ENCODE measurements at places on chromosomes 6 and 20. TPM values are rescaled to one million over a fixed set of nuclear protein-coding genes. Genes with fewer than 3 reads are reported as not detected.
A peak's percentile ranks its signal among the peaks of the same experiment; 100 is the strongest.

The F13A1 gene
- total RNA-seq = not detected

The NFATC2 gene
- total RNA-seq = under 0.01 TPM

The MEI4 gene
- total RNA-seq = not detected

The RNF114 gene
- total RNA-seq = 57.0 TPM

The DAAM2 gene
- total RNA-seq = 16.1 TPM

The TNXB gene
- total RNA-seq = 4.8 TPM

The COL20A1 gene
- not detected for total RNA-seq

The PNPLA1 gene
- not detected for total RNA-seq

GRCh38 chr6:115610696-115611095 lies 450.0 kb downstream of the FRK start:
- peak; percentile 54 for DNase-seq

DNA sequence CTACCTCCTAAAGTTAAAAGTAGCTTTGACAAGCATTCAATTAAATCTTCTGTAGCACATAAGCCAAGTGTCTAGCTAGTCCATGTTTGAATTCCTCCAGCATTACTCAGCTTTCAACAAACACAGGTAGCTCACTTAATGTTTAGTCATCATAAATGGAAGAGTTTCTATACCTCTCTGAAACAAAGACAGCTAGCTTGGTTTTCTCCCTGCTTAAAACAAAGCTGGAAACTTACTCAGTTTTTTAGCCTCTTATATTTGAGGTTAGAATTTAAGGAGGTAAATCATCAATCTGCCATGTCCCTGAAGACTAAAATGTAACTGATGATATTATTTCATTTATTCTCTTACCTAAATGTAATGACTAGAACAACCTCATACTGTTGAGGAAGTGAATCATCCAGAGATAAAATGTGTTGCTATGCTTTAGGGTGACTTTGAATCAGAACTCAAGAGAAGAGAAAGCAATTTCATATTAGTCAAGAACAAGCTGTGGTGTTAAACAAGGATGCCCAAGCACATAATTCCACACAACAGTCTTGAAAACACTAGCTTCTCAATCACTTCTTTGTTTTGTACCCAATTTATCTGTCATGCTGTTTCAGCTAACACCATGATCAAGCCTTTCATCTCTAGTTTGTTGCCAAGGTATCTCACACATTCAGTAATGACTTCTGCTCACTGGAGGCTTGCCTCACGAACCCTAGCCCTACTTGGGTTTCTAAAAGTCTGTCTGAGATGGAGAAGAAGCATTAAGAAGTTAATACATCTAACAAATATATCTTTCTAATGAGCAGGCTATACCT lies 251.9 kb downstream of the EPM2A start:
- DNase-seq = no peak

DNA sequence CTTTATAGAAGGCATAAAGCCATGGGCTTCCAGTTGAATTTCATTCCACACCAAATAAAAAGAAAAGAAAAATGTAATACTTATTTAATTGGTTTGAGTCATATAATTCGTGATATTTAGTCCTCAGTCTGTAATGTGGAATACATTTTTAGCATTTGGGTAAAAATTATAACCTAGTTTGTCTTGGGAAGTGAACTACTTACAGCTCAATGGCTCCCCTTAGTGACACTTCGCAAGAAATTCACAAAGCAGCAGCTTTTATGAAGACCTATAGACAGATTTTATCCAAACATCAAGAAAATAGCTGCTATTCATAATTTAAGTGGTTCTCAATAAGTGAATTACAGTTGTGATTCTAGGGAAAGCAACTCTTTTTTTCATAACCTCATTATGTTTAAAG lies 72.1 kb downstream of the RSPO3 start:
- peak; percentile 65 for DNase-seq

- DNase-seq = no peak
These were observed 200.7 kb downstream of the KHDC1L start for GRCh38 chr6:73024598-73024997.

DNA sequence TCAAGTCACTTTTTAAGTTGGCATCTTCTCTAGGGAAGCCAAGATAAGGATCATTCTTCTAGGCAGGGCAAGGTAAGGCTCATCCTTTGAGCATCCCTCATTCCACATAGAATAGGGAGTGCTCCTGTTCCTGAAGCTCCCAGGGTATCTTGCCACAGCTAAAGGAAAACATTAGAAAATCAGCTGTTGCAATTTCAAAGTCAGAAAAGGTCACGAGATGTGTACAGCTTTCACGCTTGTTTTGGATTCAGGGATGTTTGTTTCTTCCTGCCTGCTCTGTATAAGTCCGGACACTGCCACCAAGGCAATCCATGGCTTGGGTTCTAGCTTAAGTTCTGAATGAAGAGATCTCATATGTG lies 153.2 kb downstream of the SH3BGRL2 start:
- DNase-seq = peak; percentile 4

DNA sequence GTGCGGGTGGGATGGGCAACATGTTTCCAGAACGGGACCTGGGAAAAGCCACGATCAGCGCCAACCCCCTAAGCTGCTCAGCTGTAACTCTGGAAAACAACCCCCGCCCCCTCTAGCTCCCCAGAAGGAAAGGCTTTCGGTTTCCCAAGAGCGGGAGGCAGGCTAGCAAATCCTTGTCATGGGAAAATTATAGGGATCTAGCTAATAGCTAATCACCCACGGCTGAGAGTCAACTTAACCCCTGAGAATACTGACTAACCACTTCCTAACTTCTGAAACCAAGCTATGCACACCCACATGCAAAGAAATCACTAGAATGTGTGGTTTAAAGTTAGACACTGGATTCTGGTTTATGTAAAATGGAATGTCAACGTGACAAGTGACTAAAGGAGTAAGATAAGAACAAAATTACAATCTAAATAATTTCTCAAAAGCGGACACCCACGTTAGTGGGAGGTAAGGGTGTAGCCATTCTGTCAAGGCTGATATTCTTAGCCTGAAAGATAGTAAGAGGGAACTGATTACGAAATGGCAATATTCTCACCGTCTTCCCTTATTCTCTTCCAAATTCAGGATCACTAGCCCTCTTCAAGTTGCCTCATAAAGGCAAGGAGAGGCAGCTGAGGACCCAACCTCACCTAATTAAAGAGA lies 20.1 kb downstream of the JAG1 start:
- peak; percentile 93 for DNase-seq

DNA sequence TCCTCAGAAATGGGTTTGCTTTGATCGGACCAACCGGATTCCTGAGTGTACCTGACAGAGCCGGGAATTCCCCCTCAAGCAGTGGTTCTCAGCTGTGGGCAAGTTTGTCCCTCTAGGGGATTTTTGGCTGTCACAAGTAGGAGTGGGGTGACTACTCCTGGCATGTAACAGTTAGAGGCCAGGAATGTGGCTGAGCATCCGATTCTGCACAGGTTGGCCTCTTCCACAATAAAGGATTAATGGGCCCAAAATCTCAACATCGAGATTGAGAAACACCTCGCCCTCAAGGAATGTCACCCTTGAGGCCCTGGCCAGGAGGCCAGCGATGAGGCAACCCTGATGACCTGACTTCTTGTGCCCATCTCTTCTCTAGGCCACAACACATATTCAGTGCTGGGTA lies 7.9 kb downstream of the AGPAT4 start:
- DNase-seq = no peak

GRCh38 chr6:34334796-34335416 lies 57.6 kb downstream of the NUDT3 start:
- DNase-seq = no peak

GRCh38 chr6:4446982-4447381 lies 311.6 kb upstream of the ECI2 start:
- peak; percentile 97 for DNase-seq

DNA sequence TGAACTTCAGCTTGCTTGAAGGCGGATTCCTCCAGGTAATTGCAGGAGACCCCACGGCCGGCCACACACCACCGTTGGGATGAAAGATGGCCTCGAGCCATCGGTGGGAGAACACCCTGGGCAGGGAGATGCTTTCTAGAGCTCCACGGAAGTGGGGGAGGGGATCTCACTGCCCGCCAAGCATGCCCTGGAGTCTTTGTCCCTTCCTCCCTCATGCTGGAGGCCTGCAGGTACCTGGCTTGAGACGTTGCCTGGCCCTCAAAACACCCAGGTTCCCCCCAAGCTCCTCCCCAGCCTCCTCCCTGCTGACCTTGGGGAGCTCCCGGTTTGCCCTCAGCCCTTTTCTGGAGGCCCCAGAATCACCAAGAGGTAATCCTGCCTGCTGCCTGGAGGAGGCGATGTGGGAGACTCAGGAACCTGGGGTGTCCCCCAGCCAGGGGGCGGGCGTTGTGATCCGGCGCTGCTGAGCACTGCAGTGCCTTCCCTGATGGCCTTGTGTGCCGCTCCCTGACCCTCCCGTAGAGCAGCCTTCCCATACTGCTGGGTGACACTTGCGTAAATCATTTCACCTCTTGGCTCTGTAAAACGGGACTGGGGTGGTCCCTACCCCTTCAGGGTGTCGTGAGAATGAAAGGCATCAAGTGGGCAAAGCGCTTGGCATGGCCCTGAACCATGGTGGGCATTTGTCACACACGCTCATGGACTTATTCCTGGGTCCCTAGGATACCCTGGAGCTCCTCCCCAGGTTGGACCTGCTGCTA lies 91.4 kb downstream of the CEBPB start:
- DNase-seq = no peak

DNA sequence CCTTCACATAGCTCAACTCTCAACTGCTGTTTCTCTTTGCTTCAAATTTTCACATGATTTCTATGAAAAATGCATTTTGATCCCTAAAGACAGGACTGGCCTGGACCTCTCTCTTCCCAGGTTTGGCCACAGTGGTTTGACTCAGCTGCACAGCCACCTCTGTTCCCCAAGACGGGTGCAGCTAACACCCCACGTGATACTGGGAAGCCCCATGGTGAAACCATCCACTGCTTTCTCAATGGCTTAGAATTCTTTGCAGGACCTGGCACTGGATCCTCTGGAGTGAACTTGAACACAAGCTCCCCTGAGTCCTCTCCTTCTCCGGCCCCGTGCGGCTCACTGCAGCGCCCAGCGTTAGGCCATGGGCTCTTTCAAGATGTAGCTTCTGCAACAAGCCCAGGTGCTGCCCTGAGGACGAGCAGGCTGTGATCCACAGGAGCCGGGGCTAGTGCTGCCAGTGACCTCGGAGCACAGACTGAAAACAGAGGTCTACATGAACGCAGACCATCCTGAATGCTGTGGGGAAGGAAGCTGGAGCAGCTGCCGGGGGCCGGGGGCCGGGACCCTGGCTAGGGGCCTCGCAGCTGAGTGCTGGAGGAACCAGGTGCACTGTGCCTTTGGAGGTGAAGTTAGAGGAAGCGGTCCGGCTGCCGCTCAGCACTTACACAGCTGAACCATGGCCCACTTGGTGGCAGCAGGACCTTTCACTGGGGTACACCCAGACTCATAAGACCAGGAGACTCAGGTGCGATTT lies 58.8 kb upstream of the MPC1 start:
- DNase-seq = no peak

DNA sequence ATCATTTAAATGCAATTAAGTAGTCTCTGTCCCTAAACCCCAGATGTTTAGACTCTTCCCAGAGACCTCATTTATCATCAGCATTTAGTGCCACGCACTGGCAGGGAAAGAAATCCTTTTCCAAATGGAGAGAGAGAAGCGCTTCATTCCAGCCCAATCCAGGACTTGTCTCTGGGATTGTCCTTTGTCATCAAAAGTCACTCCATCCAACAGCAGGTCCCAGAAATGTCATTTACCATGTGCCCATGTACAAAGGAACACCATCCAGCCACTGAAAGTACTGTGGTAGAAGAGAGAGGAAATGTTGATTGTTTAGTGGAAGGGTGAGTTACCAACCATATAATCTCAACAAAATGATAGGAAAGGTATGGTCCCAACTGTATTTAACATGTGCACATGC lies 66.9 kb upstream of the SMIM28 start:
- DNase-seq = no peak

- no peak for DNase-seq
These were observed 11.0 kb downstream of the HRH3 start for GRCh38 chr20:62208795-62209755.

GRCh38 chr20:819680-820322 lies 13.7 kb upstream of the FAM110A start:
- DNase-seq = no peak

DNA sequence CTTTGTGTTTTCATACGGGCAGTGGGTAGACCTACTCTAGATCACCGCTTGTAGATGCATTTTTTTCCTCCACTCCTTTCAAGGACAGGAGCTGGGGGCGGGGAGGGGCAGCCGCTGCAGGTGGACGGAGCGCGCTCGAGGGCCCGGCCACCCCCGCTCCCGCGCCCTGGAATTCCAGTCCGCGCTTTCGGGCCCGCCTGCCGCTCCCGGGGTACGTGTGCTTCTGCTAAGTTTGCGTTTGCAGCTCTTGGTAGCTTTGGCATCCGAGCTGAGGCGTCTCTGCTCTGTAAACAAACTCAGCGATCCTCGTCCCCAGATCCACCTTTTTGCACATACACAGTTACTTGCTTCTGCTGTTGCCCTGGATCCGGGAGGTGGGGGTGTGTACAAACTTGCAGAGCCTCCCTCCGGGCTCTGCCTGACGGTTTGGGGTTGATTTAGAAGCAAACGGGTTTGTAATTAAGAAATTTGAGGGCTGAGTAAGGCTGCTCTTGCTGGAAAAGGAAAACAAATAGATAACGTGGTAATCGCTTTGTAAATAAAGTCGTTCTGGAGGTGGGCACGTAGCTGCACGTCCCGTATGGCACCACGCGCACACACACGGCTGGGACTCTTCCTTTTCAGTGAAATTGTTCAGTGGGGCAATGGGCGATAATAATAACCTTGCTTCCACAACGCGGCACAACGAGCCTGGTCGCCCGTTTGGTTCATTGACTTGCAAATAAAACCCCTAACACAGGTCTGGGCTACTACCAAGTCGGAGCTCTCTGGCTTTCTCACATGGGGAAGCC lies 973 bp upstream of the CITED2 start:
- DNase-seq = peak; percentile 99

DNA sequence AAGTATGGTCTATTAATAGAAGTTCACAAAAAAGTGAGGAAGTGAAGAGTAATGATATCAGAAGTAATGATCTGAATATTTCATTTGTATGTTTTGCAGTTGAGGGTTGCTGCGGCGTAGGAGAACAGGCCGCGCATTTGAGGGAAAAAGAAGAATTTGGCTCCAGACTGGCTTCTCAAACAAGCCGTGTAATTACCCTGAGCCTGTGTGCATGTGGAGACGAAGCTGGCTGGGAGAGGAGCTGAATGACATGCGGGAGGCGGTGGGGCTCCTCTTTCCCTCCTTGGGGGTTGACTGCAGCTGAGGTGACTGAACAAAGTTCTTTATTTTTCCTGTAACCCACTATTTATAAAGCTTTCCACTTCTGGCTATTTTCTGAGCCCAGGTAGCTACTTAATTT lies 115.5 kb upstream of the AFDN start:
- DNase-seq = no peak

- DNase-seq = no peak
These were observed 55.1 kb upstream of the B3GAT2 start for GRCh38 chr6:71011871-71012371.

- DNase-seq = no peak
These were observed 3.7 kb downstream of the KCNK17 start for GRCh38 chr6:39310542-39310941.
